Forelimb muscle (tissue), 1 donor: ENCODE measurements at places on chromosomes 7 and 10.
A peak's percentile ranks its signal among the peaks of the same experiment; 100 is the strongest.

GRCh38 chr10:77111611-77112550, 525.7 kb downstream of the KCNMA1 start:
- no peak for DNase-seq

GRCh38 chr7:74051193-74051592, 23.2 kb downstream of the ELN start:
- DNase-seq: no peak

GRCh38 chr10:124724279-124725027, 19.7 kb downstream of the FAM53B start:
- no peak for DNase-seq

- DNase-seq: no peak
Observed at GRCh38 chr10:58827381-58827780, 314.7 kb downstream of the BICC1 start.

- no peak for DNase-seq
Observed at GRCh38 chr10:97514344-97514743, 15.6 kb downstream of the UBTD1 start.

DNA sequence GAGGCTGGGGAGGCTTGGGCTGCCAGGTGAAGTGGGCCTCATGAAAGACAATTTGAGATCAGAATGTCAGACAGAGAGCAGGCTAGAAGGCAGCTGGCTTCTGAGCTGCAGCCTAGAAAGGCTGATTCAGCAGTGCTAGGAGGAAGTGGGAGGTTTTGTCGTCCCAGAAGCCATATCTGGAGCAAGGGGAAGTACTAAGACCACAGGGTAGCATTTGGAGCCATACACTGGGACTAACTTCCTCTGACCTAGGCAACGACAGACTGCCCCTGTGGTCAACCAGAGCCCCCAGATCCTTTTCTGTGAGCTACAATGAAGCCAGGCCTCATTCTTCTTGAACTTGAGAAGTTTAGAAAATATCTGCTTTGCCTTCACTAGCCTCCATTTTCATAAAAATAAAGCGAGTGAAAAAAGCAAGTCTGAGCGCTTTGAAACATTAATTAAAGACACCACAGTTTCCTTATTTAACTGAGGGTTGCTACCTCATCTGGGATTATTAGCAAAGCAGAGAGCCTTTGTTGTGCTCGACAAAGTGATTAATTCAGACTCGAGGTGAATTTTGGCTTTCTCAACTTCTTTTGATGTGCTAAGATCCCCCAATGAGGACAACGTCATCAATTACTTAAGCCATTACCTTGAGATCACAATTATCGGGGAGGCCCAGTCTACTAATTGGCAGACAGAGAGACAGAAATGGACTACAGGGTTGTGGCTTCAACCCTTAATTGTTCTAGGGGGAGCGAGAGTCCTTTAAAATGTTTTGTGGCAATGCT, 26.6 kb downstream of the TBXAS1 start:
- DNase-seq: no peak

DNA sequence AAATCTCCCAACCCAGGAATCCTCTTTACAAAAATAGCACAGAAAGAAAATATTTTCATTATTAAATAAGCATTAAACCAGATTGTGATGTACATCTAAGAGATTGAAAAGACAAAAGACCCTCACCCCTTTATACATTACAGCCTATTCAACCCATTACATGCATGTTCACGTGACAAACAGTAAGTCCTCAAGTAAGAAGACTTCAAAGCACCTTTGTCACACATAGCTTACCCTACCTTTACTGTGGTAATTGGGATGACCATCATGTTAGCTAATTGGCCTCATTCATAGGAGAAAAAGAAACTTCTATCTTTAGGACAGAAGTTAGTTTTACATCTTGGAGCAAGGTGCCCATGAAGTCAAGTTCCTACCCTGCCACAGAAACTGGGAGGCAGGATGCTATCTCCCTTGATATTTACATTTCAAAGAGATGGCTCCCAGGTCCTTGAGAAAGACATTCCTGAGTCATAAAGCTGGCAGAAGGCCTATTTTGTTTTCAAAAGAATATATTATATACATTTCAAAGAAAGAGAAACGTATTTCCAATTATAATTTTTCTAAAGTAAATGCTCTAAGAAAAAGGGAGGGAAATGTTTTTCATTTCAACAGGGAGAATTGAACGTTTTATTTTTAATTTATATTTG, 48.1 kb downstream of the GNAI1 start:
- no peak for DNase-seq

GRCh38 chr7:50292165-50292757, 12.3 kb upstream of the IKZF1 start:
- DNase-seq: no peak

DNA sequence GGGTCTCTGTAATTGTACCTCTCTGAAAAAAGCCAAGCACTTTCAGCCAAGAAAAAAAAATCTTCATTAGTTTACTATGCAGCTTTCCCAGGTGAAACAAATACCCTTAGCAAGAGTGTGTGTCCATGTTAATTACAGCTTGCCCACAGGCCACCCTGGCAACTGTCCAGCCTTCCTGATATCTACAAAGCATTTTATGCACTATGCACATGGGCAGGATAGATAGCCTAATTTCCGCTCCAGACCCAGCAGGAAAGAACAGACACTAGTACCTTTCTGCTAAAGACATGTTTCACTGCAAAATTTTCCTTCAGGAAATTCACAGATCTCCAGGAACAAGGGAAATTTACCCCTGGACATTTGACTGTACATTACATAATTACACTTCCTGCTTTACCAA, 24.4 kb downstream of the CACNA2D1 start:
- DNase-seq: no peak

DNA sequence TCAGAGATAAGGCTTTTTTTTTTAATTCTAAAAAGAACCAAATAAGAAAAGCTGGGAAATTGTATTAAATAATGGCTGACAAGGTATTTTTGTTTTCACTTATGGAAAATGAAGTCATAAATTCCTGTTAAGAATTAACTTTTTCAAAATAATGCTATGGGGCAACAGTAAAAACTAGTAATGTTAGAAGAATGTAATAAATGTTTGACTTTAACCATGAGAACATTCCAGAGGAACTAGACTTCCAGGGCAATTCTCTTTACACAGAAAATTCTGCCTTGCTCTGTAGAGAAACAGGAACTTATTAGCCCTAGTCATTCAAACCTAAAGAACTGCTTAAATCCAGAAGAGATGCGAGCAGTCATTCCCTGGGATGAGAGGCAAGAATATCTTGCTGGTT, 571.1 kb downstream of the IPMK start:
- no peak for DNase-seq

GRCh38 chr10:89115876-89116627, 91.1 kb downstream of the CH25H start:
- DNase-seq: no peak

- no peak for DNase-seq
Observed at GRCh38 chr7:3648276-3648675, 347.2 kb downstream of the SDK1 start.

GRCh38 chr10:94111367-94111766, 117.6 kb downstream of the PLCE1 start:
- no peak for DNase-seq

- DNase-seq: no peak
Observed at GRCh38 chr10:2097937-2098336, 360.6 kb upstream of the ADARB2 start.

GRCh38 chr10:78437998-78438906, 404.6 kb downstream of the RPS24 start:
- no peak for DNase-seq

- no peak for DNase-seq
Observed at GRCh38 chr10:21517134-21518031, 8.1 kb downstream of the SKIDA1 start.

DNA sequence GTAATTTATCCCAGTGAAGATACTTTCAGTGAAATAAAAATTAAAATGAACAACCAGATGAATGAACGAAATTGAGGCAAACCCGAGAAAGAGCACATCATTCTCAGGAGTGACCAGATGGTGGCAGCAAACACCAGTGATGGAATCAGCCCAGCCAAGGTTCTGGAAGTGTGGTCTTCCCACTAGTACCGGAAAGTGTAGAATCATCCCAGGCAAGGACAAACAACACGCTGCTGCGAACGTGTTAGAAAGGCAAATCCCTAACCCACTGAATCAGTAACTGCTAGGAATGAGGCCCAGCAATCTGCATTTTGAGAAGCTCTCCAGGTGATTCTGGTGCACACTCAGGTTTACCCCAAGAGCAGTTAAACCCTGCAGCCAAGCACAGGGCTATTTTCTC, 15.5 kb upstream of the SLC18A3 start:
- DNase-seq: peak; percentile 17

DNA sequence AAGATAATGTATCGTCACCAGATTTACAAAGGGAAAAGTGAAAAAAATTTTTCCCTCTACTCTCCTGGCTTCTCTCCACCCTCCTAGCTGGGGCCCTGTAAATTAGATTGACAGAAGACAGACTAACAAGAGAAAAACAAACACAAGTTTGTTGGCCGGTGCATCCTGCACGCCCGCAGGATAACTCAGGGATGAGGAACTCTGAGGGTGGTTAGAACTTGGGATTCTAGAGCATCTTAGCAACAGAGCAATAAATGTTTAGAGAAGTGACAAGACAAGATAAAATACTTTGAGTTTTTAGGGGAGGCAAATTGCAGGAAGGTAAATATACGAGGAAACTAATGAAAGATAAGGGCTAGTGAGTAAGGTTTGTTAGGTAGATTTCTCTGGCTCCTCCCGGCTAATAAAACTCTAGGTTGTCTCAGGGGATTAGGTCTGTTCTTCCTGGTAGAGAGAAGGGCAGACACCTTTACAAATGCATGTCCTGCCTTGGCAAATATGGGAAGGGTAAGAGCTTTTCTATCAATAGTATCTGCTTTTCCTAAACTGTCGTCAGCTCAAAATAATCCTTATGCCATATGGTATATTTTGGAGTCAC, 4.3 kb upstream of the UCN3 start:
- no peak for DNase-seq

DNA sequence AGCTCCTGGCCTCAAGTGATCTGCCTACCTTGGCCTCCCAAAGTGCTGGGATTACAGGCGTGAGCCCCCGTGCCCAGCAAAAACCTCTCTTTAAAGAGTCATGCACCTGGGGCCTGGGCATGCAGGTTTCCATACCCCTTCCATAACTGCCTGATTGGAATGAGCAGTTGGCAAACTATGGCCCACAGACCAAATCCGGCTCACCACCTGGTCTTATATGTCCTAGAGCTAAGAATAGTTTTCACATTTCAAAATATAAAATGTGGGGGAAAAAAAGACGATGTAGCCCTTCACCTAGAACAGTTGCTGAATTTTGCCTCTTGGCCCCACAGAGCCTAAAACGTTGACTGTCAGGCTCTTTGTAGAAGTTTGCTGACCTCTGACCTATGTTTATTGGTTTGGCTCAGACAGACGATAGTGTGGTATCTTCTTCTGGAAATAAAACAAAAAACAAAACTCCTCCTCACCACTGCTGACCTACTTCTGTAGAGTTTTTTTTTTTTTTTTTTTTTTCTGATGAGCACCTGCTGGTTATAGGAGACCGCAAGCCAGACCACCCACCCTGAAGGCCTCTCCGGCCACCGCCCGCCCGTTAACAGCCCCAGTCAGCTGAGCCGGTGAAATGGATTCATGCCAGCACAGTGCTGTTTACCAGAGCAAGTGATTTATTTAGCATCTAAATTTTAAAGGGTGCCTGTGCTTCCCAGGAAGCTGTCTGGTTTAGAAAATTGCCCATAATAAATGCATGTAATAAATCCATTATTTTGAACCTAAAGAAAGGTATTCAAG, 33.5 kb upstream of the SFRP5 start:
- no peak for DNase-seq

GRCh38 chr10:84665883-84666463, 337.6 kb downstream of the CCSER2 start:
- no peak for DNase-seq

DNA sequence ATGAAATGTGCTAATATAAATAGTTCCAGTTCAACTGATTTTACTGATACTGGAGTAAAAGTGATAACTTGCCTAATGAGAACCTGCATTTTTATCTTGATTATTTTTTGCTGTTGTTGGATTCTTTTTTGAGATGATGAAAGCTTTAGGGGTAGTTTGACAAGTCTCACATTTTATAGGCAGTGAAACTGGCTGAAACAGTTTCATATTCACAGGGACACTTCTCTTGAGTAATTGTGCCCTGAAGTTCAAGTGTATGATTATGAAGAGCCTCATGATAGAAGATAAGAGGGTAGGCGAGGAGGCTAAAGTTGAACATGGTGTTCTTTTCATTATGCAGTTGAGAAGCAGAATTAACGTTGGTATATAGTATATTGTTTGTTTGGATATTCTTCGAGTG, 5.1 kb downstream of the AUTS2 start:
- DNase-seq: no peak

GRCh38 chr7:37201003-37201875, 247.4 kb downstream of the ELMO1 start:
- DNase-seq: no peak

GRCh38 chr10:18079665-18080295, 60.4 kb upstream of the CACNB2 start:
- DNase-seq: no peak
